ENCODE measurements at places on chromosomes 4 and X.

- DNase-seq = no peak
Observed at GRCh38 chr4:106056914-106057313, 161.6 kb downstream of the NPNT start.

- DNase-seq = no peak
Observed at GRCh38 chr4:128869776-128870509, 60.4 kb downstream of the JADE1 start.

DNA sequence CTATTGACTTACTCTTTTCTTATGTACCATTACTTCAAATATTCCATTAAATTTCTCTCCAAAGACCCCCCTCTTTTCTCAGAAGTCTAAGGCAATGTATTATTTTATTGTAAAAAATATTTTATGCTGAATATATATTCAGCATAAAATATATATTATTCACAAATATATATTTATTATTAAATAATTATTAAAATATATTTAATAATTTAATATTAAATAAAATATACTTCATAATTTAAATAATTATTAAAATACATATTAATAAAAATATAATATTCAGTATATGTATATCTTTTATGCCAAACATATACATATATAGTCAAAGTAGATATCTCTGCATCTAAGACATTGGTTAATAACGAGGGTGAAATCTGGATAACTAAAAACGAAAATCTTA is 418.4 kb downstream of the GASK1B start:
- DNase-seq = no peak

GRCh38 chrX:155891446-155892210 is 10.5 kb downstream of the VAMP7 start:
- DNase-seq = no peak

DNA sequence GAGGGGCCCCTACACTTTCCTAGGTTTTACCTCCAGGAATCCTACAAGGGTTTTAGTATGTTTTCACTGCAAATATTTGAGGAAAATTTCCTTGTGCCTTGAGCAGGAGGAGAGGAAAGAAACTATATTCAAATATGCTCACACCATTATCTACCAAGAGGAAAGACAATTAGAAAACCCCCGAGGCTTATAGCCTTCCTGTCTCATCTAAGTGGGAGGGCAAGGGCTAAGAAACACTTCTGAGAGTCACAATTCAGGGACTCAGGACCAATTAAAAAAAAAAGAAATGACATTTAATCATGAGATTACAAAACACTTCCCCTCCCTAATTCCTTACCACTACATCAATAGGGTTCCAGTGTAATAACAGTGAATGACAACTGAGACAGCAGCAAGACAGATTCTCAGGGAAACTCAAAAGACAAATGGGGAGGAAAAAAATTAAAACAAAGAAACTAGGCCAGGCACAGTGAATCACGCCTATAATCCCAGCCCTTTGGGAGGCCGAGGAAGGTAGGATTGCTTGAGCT is 45.6 kb downstream of the ATRX start:
- DNase-seq = no peak

GRCh38 chrX:10579112-10580011 is 41.0 kb downstream of the MID1 start:
- DNase-seq = no peak

DNA sequence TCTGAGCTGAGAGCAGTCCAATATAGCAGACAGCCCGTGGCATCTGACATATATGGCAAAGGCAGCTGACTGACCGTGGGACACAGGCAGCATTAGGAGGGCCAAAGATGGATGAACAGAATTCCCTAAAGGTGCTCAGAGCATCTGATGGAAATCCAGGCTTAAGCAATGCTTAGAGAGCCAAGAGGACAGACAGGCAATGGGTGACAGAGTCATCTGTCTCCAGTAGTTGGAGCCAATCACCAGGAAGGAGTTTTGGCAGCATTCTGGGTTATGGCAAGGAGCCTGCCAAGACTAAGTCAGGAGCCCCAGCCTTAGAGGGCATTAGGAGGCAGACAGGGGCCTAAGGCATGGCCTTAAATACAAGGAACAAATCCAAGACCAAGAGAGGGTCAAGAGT is 153.3 kb upstream of the USP9X start:
- DNase-seq = no peak

DNA sequence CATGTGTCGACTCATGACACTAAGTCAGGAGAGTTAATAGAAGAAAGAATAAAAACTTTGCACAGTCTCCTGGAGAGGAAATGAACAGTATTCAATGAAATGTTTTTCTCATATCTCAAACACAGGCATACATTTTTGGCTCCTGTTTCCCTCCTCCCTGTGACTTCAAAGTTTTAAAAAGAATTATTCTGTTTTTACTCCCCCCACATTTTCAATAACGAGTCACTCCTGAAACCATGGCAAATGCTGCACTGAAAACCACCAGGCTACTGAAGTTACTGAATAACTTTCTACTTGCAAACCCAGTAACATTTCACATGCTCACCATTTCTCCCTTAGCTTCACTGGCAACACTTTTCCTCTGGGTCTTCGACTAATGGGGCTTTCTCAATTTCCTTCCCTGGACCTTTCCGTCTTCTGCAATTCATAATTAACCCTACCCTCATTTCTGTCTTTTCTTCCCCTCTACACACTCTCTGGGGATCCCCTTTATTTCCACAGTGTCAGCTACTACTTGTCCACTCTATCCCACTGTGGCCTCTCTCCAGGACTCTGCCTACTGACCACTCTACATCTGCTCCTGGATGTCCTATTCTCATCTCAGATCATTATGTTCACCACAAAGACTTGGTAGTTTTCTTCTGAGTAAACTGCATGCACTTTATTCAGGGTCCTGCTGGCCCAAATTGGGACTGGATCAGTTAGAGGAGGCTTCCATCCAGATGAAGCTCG is 225.8 kb upstream of the ETNPPL start:
- DNase-seq = no peak

DNA sequence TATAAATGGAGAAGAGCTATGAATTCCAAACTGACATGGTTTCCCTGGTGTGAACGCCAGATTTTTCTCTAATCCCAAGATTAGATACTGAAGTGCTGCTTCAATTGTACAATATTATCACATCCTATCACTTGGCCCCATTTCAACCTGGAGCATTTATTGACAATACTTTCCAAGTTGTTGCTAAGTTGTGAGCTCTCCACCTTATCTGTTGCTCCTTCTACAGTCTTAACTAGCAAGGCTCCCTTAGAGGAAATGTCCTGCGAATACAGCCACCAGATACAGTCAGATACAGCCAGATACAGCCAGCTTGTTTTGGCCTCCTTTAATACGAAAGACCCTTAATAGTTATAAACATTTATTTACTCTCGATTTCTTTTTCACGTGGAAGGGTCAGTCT is 466.3 kb upstream of the FAM241A start:
- DNase-seq = no peak

DNA sequence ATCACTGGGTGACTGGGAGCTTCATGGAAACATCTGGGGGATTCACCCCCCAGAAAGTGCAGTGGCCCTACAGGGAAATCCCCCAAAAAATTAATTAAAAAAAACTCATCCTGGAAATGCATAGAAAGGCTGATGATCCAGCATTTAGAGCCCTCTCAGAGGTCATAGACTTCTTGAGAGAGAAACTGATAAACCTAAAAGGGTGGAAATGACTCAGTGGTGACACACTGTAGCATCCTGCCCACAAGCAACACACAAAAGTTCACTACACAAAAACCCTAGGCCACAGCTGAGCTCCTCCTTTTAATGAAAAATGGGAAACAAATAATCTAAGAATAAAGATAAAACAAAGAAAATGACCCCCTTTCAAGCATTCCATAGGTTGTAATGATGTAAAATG is 911.5 kb downstream of the GLUD2 start:
- no peak for DNase-seq

DNA sequence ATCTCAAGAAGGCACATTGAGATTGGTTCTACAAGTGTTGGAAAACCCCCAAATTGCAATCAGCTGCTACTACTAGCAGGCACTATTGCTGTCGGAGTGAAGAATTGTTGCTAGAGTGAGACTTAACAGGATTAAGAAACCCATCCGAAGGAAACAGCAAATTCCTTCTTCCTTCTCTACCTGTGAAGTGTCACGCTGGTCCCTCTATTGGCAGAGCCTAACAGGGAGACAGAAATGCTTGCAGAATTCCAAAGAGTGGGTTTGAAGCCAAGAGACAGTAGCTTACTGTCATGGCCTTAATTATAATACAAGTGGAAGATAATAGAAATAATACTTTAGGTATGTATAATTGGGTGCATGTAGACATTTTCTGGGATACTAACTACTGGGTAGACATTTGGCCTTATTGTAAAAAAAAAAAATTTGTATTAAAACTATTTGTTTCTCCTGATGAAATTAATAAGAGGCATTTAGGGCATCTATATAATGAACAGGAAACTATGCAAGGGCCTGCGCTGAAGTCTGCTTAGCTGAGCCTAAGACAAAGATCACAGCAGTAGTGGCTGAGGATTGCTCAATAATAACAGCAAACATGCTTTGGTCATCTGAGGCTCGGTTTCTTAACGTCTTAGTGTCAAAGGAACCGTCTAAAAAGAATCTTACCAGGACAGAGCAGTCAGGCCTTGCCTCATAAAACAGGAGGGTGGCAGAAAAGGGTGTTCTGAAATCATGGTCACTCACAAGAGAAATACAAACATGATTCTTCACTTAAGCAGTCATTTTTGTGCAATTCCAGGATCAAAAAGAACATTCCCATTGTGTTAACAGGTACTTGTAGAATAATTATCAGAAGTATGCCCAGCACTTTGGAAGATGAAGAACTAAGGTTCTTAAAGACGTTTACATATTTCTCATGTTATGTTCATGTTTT is 40.8 kb downstream of the FAM241A start:
- DNase-seq = no peak

- no peak for DNase-seq
Observed at GRCh38 chrX:129013574-129013973, 509.7 kb downstream of the SMARCA1 start.

DNA sequence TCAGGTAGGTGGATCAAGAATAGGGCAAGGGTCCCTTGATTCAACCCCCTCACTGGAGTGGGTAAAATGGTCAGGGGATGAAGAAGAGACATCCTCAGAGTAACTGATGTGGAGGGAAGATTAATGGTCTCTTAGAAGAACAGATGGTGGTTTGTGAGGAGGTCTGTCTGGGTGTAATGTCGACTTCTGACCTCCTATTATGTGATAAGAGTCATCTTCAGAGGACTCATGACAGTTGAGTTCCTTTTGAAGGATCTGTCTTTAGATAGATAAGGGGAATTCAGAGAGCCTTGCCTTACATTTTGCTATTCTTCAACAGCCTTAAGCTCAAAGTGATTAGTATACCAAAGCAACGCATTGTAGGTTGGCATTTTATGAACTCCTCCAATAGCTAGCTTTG is 27.1 kb upstream of the MAGEA8 start:
- no peak for DNase-seq
